Amniotic stem cell (primary cell): ENCODE measurements at places on chromosomes 13 and 19.

DNA sequence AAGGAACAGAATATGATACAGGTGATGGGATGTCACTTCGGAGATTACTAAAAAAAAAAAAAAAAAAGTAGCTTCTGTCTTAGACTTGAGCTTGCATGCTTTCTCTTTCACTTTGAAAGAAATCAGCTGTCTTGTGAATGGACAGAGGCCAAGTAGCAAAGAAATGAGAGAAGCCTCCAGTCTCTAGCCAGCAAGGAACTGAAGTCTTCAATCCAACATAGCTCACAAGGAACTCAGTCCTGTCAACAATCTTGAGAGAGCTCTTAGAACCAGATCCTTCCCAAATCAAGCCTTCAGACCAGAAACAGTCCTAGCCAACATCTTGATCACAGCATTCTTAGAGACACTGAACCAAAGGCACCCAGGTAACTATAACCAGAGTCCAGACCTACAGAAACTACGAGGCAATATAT lies 7.7 kb downstream of the N4BP2L2 start:
- peak; percentile 27 for DNase-seq

GRCh38 chr19:21491146-21491545 lies 14.3 kb upstream of the ZNF429 start:
- no peak for DNase-seq

DNA sequence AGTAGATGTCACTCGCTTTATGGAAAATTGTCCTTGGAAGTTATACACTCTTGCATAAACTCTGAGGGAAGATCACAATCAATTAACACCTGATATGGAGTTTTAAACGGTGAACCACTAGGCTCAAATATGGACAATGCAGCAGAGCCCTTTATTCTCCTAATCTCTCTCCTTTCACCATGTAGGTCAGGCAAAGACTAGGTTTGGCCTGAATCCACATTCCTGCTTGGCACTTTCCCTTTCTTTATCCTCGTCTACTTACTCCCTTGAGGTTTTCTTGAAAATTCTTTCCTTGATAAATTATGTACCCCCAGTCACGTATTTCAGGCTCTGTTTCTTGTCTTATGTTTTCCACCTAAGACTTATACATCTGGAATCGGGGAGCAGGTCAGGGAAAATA lies 751.7 kb downstream of the DACH1 start:
- no peak for DNase-seq

- no peak for DNase-seq
Measured at GRCh38 chr19:48598996-48599700, 7.4 kb upstream of the SPACA4 start.

DNA sequence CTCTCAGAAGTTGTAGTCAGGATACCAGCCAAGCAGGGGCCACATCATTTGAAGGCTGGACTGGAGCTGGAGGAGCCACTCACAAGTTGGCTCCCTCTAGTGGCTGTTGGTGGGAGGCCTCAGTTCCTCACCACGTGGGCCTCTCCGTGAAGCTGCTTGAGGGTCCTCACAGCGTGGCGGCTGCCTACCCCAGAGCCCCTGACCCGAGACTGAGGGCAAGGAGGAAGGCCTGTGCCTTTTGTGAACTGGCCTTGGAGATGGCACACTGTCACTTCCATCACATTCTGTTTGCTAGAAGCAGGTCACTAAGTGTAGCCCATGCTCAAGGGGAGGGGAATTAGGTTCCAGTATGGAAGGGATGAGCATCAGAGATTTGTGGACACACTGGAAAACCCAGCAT lies 14.6 kb downstream of the GNA11 start:
- DNase-seq, result peak; percentile 16

DNA sequence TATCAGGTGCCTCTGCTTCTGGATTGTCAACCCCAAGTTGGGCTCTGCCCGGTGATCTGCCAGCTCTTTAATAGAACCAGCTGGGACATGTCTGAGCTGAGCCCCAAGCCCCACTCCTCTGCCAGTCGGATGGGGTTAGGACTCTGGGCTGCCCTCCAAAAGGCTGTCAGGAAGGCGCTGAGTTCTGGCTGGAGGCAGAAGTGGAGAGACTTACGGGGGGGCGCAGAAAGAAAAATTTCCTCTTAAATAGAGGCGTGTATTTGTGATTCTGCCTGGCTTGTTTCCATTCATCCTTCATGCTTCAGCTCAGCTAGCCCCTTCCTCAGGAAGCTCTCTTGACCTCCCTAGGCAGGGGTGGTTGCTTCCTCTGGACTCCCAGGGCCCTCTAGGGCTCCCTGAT lies 985 bp upstream of the KCNK6 start:
- no peak for DNase-seq

DNA sequence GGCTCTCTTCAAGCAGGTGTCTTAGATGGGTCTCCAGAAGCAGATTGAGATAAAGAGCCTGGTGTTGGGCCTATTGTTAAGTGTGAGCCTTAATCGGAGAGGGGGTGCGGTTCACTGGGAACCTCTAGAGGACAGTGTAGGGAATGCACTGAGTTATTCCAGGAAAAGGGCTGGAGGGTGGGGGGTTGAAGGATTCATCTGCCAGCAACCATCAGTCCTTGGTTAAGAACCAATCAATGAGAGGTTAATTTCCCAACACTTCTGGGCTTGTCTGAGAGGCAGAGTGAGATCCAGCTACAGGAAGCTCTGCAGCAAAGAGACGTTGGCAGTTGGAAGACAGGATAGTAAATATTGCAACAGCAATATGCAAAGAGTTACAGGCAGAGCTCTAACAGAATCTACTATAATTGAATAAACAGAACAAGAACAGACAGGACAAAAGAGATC lies 28.7 kb downstream of the CYP4F2 start:
- DNase-seq, result no peak

DNA sequence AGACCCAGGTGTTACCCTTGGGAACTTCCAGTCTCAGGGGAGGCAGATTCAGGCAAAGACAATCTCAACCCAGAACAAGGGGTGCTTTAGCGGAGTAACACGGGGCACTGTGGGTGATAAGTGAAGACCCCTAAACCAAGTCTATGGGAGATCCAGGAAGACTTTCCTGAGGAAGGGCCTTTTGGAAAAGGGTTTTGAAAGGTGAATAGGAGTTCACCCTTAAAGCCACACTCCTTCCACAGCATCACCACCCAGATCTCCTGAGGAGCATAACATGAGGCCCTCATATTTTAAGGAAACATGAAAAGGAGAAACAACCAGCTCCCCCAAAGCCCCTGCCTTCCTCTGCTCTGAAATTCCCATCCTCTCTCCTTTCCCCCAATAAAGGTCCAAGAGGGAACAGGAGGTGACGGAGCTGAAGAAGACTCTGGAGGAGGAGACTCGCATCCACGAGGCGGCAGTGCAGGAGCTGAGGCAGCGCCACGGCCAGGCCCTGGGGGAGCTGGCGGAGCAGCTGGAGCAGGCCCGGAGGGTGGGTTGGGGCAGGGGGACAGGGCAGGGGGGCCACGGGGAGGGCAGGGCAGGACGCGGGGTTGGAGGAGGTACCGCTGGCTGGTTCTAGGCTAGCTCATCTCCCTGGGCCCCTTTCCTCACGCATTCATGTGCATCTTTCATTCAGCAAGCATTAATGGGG lies 52.7 kb downstream of the KCNC3 start:
- no peak for DNase-seq

GRCh38 chr19:45952686-45953505 lies 20.8 kb downstream of the NOVA2 start:
- no peak for DNase-seq

DNA sequence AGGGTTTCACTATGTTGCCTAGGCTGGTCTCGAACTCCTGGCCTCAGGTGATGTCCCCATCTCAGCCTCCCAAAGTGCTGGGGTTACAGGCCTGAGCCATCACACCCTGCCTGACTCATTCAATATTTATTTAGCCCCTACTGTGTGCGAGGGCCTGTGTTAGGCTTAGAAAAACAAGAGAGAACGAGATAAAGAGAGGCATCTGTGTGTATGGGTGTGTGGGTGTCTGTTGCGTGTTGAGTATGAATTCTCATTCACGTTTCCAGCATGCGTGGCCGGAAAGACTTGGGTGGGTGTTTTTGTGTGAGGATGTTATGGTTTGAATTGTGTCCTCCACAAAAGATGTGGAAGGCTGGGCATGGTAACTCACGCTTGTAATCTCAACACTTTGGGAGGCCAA lies 9.5 kb downstream of the GADD45B start:
- DNase-seq, result no peak
